ENCODE measurements at places on chromosomes 5 and 9. TPM values are rescaled to one million over a fixed set of nuclear protein-coding genes. Genes with fewer than 3 reads are reported as not detected.

Gene BTNL3
- total RNA-seq, result not detected

GRCh38 chr5:39455645-39456044, 30.9 kb upstream of the DAB2 start:
- no peak overlapping the region for H3K27ac ChIP-seq
- no peaks in the 10 kb centered on the region for H3K36me3 ChIP-seq
- H3K4me3 ChIP-seq, result no peak overlapping the region
- DNase-seq, result no peak
- no peaks in the 10 kb centered on the region for H3K27me3 ChIP-seq

DNA sequence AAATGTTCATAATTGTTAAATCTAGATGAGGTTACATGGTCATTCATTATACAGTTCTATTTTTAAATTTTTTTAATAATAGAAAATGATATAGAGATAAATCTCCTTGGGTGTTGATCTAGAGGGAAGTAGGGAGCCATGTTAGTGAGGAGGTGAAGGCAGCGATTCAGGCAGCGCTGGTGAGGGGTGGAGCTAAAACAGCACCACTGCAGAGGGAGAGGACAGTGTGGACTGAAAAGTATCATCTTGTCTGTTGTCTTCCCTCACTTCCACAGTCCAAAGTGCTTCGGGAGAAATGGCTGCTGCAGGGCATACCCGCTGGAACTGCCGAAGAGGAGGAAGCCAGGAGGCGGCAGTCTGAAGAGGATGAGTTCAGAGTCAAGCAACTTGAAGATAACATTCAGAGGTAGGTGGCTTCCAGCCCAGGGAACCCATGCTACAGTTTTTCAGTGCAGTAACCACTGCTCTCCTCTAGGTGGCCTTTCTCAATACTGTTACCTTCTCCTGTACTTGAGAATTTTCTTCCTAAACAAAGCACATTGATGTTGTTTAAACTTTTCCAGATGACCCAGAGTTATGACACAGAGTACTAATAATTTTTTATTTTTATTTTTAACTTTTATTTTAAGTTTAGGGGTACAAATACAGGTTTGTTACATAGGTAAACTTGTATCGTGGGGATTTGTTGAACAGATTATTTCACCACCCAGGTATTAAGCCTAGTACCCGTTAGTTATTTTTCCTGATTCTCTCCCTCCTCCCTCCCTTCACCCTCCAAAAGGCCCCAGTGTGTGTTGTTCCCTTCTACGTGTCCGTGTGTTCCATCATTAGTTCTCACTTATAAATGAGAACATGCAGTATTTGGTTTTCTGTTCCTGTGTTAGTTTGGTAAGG, 100.5 kb downstream of the PALM2AKAP2 start:
- H3K27ac ChIP-seq, result no peak overlapping the region
- DNase-seq, result no peak
- no peaks in the 10 kb centered on the region for H3K27me3 ChIP-seq
- no peaks in the 10 kb centered on the region for H3K36me3 ChIP-seq
- peaks cover 4% of the 10 kb centered on the region for H3K4me1 ChIP-seq

- DNase-seq, result no peak
- no peak overlapping the region for H3K27ac ChIP-seq
- no peaks in the 10 kb centered on the region for H3K4me1 ChIP-seq
- H3K27me3 ChIP-seq, result no peaks in the 10 kb centered on the region
- no peak overlapping the region for H3K4me3 ChIP-seq
Measured at GRCh38 chr5:149839761-149840160, 104.8 kb downstream of the PDE6A start.

DNA sequence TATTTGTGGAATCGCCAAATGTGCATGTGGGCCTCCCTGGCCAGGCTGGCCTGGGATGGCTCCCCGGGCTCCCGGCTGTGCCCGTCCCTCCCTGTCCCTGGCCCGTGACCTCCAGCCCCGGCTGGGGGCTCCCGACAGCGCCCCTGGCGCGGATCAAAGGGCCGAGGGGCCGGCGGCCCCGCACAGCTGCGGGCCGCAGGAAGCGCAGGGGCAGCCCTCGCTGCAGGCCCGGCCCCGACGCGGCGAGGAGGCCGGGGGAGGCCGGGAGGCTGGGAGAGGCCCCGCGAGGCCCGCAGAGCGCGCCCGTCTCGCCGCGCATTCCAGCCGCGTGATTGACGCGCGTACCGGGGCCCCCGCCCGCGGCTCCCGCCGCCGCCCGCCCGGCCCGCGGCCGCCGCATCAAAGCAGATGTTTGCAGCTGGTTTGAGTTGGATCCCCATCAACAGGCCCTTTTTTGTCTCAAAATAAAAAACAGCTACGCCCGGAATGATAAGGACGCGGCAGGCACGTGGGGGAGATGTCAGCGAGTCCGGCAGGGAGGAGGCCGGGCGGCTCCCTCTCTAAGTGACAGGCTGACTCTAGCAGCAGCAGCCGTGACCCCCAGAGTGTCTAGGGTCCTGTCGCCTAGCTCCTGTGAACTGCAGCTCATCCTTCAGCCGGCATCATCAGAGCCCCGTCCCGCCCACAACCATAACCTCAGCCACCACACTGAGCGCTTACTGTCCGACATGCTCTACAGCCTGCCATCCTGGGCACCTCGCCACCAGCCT, 69.4 kb downstream of the LMX1B start:
- no peak overlapping the region for H3K4me3 ChIP-seq
- DNase-seq, result no peak
- no peak overlapping the region for H3K27ac ChIP-seq
- H3K36me3 ChIP-seq, result no peaks in the 10 kb centered on the region
- H3K4me1 ChIP-seq, result no peaks in the 10 kb centered on the region
- no peaks in the 10 kb centered on the region for H3K27me3 ChIP-seq

DNA sequence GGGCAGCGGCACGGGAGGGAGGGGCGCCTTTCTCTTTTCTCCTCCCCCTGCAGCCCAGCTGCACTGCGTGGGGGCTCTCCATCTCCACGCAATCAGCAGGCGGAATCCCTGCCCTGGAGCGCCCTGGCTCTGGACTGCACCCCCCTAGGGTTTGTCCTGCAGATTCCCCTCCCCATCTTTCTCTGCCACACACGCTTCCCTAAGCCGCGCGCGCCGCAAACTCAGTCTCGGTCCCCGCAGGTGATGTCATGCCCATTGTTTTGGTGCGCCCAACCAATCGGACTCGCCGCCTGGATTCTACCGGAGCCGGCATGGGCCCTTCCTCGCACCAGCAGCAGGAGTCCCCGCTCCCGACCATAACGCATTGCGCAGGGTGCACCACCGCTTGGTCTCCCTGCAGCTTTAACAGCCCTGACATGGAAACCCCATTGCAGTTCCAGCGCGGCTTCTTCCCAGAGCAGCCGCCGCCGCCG, at the start of gene KCNN2:
Gene KCNN2, plus strand, starts transcription at position 347 of the 473 bp plus-strand sequence. Its CDS starts 70 bp downstream, at position 417.
- DNase-seq, result peak; percentile 94
- no peaks in the 10 kb centered on the region for H3K36me3 ChIP-seq
- peak within 1 kb of the TSS; percentile 82 for H3K27ac ChIP-seq

- no peaks in the 10 kb centered on the region for H3K4me1 ChIP-seq
- H3K27ac ChIP-seq, result no peak overlapping the region
- no peaks in the 10 kb centered on the region for H3K36me3 ChIP-seq
- H3K27me3 ChIP-seq, result no peaks in the 10 kb centered on the region
- no peak overlapping the region for H3K4me3 ChIP-seq
Measured at GRCh38 chr9:127546125-127546832, 65.8 kb upstream of the STXBP1 start.

DNA sequence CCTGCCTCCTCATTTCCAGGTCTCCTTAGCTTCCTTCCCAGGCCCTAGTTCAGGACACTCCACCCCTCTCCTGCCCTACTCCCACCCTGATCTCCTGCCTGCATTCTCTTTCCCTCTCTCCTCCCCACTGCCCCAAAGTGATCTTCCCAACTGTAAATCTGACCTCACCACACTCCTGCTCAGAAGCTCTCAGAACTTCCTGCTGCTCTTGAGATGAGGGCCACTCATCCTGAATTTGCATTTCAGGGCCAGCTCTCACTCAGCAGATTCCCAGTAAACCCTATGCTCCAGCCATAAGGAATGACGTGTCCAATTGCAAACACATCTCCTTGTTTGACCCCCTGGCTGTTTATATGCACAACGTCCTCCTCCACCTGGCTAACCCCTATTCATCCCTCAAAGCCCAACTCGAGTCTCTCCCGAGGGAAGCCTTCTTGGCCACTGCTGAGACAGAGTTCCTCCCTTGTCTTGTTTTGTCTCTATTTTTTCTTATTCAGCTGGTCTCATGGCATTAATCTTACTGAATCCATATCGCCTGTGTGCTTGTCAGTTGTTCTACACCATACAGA, 95.0 kb downstream of the NSG2 start:
- H3K36me3 ChIP-seq, result no peaks in the 10 kb centered on the region
- no peak overlapping the region for H3K4me3 ChIP-seq
- no peak for DNase-seq
